ENCODE measurements at places on chromosomes 5 and 9. TPM values are rescaled to one million over a fixed set of nuclear protein-coding genes. Genes with fewer than 3 reads are reported as not detected.

VCAN gene
- 0.39 TPM for total RNA-seq

RASEF gene
- not detected for total RNA-seq

CXXC5 gene
- total RNA-seq = 1.2 TPM

SAPCD2 gene
- 57.0 TPM for total RNA-seq

CBY3 gene
- not detected for total RNA-seq

IL31RA gene
- not detected for total RNA-seq

NAIP gene
- total RNA-seq = 11.1 TPM

Measured in activated CD8-positive, alpha-beta T cell treated with anti-CD3 and anti-CD28 coated beads, Interleukin-2, amount 10 ng/mL, durations not matched to agents 7 days and 5 days (primary cell).